Brain microvascular endothelial cell (primary cell): ENCODE measurements at places on chromosomes 1 and 21.

- no peak for DNase-seq
Observed at GRCh38 chr1:116466810-116467557, 93.9 kb downstream of the ATP1A1 start.

DNA sequence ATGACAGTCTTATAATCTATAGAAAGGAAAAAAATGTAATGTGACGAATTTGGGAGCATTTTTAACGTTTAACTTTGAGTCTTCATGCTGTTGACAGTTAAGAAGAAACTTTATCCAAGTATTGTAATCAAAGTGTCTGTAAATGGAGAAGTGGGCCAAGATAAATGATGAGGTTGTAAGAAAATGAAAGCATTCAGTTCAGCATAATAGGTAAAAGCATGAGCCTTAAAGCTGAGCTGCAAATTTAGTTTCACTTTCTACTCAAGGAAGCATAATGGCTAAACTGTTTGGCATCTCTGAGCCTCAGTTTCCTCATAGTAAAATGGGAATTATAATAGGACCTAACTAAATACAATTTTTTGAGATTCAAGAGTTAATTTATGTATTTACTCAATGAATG is 1554.8 kb downstream of the KCNT2 start:
- no peak for DNase-seq

GRCh38 chr1:19442154-19443096 is 42.9 kb downstream of the CAPZB start:
- DNase-seq, result no peak

DNA sequence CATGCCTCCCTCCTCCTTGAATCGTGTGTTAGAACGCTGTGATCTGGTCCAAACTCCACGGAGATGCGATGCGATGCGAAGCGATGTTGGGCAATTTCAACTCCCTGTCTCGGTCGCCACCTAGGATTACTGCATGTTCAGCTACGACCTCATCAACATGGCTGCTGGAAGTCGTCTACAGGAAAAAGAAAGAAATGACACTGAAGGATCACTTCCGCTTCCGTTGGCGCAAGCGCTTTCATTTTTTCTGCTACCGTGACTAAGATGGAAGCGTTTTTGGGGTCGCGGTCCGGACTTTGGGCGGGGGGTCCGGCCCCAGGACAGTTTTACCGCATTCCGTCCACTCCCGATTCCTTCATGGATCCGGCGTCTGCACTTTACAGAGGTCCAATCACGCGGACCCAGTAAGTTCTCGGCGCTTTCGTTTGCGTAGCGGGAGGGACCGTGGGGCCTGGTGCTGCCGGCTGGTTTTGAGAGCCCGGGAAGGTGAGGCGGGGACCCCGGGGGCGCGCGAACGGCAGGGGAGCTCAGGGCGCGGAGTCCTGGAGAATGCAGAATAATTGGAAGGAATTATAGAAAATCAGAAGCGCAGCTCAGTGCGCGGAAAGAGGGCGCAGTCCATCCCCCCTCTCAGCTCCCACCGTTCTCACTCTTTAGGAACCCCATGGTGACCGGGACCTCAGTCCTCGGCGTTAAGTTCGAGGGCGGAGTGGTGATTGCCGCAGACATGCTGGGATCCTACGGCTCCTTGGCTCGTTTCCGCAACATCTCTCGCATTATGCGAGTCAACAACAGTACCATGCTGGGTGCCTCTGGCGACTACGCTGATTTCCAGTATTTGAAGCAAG is at the start of gene PSMB4:
Gene PSMB4, plus strand, starts transcription at position 250 of the 848 bp plus-strand sequence. Its CDS starts 15 bp downstream, at position 265.
- DNase-seq, result peak; percentile 90

DNA sequence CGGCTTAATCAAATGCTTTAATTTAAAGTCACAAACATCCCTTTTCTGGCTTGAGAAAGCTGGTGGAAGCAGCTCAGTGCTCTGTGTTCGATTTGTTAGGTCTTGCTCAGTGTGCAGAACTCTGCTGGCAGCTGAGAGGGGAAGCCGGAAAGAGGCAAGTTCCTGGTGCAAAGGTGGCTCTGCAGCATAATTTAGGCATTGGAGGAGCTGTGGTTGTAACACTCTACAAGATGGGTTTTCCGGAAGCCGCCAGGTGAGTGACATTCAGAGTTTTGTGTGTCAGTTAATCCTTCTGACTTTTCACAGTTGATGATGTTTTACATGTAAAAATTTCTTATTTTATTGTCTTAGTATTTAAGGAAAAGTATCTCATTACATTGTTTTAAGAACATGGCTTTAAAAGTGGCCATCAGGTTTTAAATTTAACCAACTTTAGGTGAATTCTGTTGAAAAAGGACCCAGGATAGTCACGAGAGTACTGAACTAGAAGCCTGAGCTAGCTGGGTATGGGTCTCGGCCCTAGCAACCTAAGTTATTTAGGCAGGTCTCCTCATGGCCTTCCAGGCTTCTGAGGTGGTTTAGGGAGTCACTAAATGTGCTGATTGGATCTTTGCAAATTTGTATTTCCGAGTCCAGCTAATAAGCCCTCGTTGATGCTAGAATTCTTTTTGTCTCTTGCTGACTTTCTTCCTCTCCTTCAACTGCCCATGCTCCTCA is 47.1 kb upstream of the PODN start:
- peak; percentile 90 for DNase-seq

DNA sequence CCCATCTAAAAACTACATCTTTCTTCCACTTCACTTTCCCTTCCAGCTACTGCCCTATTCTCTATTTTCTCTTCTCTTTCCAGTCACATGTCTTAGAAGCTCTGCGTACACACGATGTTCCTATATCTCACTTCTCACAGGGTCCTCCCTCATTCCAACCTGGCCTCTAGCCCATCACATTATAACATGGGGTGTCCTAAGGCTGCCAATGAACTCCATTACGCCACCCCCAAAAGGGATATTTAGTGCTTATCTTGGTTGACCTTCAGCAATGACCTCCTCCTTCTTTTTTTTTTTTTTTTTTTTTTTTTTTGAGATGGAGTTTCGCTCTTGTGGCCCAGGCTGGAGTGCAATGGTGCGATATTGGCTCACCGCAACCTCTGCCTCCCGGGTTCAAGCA is 38.2 kb upstream of the FAM89A start:
- DNase-seq, result no peak

- no peak for DNase-seq
Observed at GRCh38 chr1:94550800-94551241, 9.3 kb upstream of the F3 start.

DNA sequence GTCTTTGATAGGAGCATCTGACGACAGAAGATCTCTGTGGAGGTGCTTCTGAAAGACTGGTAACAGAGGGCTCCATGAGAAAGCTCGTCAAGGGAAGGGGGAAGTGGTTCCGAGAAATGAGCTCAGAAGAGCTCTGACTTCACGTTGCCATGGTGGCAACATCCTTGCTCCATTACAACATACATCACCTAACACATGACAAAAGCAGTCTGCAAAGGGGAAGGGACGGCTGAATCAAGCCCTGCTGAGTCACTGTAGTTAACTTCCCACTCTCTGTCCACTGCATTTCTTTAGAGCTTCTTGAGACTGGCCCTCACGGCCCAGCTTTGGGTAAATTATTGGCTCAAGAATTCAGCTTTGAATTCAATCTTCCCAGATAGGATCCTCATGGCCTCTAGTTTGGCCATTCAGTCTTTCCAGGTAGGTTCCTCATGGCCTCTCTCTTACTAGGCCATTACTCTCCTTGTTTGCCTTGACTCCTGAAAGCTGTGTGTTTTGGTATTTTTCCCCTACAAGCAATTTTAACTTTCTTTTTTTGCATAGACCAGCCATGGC is 88.0 kb upstream of the ZNF648 start:
- peak; percentile 28 for DNase-seq

DNA sequence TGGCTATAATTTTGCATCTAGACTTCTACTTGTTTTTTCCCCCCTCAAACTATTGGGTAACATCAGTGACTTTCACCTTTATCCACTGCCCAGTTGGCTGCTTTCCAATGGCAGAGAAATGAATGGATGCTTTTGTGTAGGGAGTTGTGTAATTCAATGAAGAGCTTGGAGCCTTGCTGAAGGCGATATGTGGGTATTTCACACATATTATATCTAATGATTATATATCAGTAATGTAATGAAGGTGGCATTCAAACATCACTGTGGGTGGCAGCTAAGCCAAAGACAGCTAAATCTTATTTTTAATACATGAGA is 81.2 kb downstream of the TGFB2 start:
- no peak for DNase-seq

DNA sequence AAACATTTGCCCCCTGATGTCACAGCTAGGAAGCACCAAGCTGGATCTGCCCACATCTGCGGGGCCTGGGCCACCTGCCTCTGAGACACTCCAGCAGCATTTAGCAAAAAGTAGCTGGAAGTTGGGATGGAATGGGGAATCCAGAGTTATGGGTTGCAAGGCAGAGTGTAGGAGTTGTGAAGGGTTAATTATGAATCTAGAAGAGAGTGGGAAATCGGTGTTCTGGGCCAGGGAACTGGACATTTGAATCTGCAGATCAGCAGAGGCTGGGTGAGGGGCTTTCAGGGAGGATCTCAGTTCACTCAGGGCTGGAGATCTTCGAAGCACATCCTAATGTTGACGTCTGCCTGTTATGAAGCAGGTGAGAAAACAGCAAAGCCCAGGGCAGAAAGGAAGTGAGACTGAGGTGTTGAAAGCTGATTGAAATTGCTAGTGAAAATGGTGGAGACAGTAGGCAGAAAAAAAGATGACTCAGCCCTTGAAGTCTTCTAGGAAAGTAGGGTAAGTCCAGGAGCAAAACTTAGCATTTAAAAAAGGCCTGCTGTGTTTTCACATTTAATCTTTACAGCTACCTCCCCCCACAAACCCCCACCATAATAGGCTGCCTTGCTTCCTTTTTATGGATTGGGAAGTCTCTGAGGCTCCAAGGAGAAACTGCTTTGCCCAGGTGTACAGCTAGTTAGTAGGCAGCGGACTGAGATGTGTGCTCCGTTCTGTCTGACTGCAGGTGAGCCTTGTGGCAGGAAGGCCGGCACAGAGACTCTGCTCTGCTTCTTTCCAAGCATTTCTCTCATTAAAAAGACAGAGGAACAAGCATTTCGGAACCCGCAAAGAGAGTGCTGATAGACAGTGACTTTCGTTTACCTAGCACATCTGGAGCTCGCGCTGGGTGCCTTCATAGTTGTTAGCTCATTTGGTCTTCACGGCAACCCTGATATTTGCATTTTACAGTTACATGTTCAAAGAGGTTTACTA is 7.2 kb downstream of the VANGL1 start:
- DNase-seq, result no peak

GRCh38 chr1:22267413-22268175 is 124.7 kb upstream of the WNT4 start:
- DNase-seq, result no peak

- no peak for DNase-seq
Observed at GRCh38 chr1:206419250-206419649, 51.0 kb upstream of the IKBKE start.

DNA sequence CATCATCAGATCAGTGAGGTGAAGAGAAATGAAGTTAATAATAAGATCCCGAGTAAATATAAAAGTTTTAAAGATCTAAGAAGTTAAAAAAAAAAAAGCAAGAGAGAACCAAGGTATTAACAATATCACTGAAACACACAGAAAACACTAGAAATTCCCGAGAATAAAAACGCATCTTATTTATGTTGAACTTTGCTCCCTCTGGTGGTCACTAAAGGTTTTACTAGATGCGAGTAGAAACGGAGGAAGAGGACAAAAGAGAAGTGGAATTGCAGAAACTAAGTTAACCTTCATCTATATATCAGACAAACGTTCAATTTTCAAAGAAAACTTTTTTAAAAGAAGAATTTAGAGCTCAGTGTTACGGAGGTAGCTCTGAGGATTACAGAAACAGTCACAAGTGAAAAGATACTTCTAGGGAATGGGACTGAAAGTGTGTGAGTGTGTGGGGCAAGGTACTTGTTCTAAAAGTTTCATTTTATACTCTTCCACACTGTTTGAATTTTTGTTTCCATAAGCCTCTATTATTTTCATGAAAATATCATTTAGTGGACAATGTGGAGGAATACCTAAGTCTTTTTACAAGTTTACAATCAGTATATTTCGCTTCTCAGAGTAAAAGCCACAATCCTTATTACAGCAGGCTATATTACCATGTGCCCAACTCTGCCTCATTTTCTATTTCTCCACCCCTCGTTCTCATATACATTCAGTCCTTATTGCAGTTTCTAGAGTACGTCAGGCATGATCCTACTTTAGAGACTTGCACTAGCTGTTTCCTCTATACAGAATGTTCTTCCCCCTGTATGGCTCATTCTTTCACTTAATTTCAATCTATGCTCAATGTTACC is 19.7 kb downstream of the ACBD6 start:
- DNase-seq, result peak; percentile 56

- DNase-seq, result no peak
Observed at GRCh38 chr1:152995842-152996241, 5.7 kb upstream of the SPRR3 start.

DNA sequence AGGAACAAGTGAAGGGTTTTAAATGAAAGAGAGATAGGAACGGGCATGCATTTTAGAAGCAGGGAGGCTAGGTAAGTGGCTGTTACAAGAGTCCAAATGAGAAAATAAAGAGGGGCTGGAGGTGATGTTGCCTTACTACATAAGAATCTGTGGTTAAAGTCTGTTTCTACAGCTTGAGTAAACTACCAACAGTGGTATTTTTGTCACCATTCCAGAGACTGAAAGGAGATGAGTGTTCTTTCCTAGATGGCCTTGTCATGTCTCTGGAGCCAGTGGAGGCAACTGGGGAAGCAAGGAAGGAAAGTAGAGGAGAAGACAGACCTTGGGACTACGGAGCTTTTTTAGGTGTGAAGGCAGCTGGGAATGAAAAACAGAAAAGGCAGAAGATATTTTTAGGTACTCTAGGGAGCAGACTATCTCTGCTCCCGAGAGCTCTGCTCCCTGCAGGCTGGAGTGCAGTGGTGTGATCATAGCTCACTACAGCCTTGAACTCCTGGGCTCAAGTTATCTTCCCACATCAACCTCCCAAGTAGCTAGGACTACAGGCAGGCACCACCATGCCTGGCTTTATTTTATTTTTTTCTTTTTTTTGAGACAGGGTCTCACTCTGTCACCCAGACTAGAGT is 12.2 kb downstream of the HDAC1 start:
- DNase-seq, result peak; percentile 32

DNA sequence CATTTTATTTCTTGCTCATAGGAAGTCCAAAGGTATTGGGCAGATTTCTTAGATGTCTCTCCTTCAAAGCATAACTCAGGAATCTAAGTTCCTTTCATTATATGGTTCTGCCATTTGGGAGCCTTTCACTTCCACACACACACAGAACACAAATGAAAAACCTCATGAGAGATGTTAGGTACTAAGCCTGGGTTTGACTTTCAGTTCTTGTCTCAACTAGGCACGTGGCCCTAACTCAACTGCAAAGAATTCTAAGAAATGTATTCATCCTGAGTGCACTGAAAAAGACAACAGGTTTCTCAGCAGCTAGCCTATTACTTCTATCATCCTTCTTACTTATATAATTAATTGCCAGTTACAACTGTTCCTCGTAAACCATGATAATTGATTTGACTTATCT is 190.0 kb upstream of the SAMSN1 start:
- no peak for DNase-seq

- DNase-seq, result no peak
Observed at GRCh38 chr21:15397258-15397657, 332.5 kb upstream of the NRIP1 start.
